ENCODE measurements at places on chromosomes 7 and 10.

GRCh38 chr7:83655951-83656556 lies 7.1 kb upstream of the SEMA3E start:
- peak; percentile 45 for DNase-seq

DNA sequence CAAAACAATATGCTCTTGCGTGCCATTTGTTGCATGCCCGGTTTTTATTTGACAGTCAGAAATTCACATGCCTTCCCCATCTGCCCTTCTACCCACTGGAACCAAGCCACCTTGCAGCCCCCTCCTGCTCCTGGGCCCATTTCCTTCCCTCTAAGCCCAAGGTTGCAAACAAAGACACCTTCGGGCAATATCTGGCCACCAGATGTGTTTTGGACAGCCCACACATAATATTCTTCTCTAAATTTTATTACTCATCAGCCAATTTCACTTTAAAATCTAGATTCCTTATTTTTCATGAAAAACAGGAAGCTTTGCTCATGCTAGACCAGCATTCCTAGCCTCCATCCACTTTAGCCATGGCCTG lies 18.2 kb upstream of the C10orf105 start:
- no peak for DNase-seq

DNA sequence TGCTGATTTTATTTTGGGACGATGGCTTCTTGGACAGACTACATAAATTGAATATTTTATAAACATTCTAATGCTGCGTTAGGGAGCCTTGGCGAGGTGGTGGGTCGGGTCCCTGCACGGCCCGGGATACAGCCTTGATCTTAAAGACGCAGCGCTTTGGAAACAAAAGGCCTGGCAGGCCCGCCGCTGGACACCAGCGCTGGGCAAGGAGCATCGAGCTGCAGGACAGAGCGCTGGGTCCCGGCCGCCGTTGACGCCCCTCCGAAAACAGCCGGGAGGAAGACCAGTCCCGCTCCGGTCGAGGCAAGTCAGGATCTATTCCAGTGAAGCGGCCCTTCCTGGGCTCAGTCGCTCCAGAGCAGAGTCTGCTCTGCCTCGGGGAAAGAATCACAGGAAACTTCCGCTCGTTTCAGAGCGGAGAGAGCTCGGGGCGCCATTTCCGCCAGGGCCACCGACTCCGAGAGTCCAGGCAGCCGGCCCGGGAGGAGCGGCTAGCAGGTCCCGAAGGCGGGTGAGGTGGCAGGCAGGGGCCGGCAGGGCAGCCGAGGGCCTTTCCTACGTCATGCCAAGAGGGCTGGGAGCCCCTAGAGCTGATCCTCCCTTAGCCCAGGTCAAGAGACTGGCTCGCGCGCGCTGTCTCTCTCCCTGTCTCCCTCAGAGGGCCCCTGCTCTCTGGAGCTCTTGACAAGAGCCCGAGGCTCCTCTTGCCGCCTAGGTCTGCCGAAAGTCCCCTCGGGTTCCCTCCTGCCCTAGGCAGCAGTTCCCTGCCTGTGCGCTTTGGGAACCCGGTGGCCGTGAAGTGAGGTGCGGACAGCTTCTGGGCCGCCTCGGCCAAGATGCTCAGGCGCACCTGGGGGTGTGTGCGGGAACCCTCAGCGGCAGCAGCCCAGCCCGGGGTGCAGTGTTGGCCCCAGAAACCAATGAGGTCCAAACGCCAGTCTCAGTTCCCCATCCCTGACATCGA lies 1.4 kb upstream of the DRGX start:
- DNase-seq, result no peak

- no peak for DNase-seq
Observed at GRCh38 chr10:130341356-130341755, 205.2 kb downstream of the GLRX3 start.

- no peak for DNase-seq
Observed at GRCh38 chr7:105840981-105841749, 35.2 kb downstream of the ATXN7L1 start.

DNA sequence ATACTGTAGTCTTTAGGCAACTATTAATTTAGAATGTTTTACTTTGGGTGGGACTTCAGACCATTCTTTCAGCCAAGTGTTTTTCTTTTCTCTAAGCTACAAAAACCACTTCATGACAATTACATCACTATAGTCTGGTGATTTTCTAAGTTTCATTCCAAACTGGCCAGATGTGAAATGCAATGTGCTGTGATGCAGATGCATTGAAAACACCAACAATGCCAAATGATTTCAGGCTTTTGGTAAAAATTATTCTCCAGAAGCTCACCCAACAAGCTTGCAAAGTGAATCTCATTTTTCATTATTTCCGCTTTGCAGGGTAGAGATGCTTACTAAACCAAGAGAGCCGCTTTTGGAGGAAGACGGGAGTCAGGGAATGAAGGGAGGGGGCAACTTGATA lies 118.4 kb upstream of the ANK3 start:
- DNase-seq, result no peak

- no peak for DNase-seq
Observed at GRCh38 chr7:107208024-107208521, 39.3 kb downstream of the HBP1 start.

- peak; percentile 89 for DNase-seq
Observed at GRCh38 chr7:116271963-116272886, 61.9 kb downstream of the TES start.

DNA sequence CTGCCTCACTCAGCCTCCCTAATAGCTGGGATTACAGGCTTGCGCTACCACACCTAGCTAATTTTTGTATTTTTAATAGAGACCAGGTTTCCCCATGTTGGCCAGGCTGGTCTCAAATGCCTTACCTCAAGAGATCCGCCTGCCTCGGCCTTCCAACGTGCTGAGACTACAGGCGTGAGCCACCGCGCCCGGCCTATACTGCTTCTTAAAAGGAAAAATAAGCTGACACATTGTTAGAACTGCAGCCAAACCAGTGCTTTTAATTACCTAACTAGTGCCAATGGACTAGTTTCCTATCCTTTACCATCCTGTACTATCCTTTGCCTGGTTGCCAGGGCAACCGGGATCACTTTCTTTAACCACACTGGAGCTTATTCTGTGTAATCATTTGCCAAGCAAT lies 108.0 kb downstream of the LRRTM3 start:
- DNase-seq, result no peak

GRCh38 chr7:83415840-83416239 lies 233.1 kb downstream of the SEMA3E start:
- peak; percentile 38 for DNase-seq

- DNase-seq, result no peak
Observed at GRCh38 chr10:87038786-87039185, 18.7 kb downstream of the FAM25A start.

GRCh38 chr10:34576797-34577196 lies 238.3 kb downstream of the PARD3 start:
- DNase-seq, result no peak

GRCh38 chr7:92735707-92736106 lies 100.7 kb downstream of the CDK6 start:
- peak; percentile 66 for DNase-seq

GRCh38 chr7:91551377-91552175 lies 287.3 kb downstream of the FZD1 start:
- DNase-seq, result no peak

DNA sequence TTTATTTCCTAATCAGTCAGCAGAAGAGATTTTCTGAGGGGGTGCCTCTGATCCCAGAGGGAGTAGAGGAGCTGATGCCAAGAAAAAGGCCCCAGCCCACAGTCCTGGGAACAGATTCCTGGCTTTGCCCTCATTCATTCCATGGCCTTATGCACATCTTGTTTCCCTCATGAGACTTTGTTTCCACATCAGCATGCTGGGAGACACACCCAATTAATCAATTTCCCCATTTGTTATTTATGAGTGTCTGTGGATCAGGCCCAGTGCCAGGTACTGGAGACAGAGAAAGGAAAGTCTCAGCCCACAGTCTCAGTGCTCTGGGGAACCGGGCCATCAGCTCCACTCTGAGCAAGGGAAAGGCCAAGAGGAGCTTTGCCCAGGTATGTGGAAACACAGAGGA lies 496.2 kb upstream of the ZMIZ1 start:
- no peak for DNase-seq

- no peak for DNase-seq
Observed at GRCh38 chr7:159015081-159015453, 129.6 kb downstream of the VIPR2 start.

DNA sequence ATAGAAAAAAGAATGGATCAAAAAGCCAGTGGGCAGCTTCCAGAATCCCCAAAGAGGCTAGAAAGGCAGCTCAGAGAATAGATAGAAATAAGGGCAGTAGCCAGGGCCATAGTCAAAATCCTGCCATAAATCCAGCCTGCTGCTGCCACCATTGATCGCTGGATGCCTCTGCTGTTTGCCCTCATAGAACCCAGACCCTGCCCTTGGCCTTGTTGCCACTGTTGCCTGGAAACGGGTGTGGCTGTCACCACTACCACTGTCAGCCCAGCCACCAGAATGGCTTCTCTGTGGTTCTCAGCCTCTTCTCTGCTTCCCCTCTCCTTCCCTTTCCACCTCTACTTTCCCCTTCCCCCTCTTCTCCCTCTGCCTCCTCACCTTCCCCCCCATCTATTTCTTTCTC lies 57.8 kb downstream of the HHEX start:
- DNase-seq, result no peak

GRCh38 chr7:51260516-51260915 lies 56.1 kb downstream of the COBL start:
- DNase-seq, result no peak

DNA sequence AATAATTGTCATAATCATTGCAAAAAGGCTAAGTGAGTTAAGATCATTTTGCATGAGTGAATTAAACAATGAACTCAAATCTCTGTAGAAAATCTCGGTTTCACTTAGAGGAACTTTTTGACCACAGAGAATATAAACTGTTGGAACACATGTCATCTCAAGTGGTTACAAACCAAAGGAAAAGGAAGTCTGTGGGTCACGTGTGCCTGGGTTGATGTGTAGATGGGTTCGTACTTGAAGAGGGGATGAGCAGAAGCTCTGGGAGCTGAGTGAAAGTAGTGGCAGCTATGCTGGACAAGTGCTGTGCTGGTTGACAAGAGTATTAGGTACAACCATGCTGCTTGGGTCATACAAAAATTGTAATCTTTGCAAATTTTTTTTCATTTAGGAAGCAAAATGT lies 35.0 kb downstream of the GLRX3 start:
- no peak for DNase-seq
